ENCODE measurements at places on chromosomes 13 and 19.

DNA sequence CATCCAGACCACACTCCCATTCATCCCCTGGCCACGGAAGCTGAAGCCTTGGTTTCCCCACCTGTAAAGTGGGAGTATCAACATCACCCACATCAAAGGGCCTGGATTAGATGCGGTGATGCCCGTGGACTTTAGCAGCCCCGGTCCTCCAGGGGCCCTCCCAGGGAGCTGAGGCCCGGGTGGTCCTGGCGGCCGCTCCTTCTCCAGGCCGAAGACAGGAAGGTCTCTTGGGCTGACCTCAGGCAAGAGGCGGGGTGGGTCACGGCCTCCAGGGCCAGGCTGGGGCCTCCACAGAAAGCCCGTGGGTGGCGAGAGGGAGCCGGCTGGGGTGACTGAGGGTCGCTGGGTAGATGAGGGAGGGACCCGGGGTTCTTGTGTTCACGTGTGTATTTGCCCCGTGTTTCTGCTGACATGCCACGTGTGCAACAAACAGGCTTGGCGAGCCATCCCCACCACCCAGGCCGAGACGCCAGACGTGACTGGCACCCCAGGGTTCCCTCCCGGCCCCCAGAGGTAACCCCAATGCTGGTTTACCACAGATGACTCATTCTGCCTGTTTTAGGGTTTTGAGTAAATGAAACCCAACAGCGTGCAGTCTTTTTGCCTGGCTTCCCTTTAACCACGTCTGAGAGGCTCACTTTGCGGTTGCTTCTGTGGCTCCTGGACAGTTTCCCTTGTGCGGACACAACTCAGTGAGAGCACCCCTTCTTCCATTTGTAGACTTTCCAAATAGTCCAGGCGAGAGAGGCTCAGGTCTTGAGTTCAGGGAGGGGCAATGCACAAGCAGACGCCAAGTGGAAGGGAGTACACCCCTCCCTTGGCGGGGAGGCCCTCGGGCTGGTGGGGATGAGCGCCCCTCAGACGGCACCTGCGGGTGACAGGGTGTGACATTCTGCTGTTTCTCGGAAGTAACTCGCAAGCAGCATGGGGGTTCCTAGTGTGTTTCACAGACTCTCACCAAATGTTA lies 42.9 kb downstream of the C13orf46 start:
- DNase-seq, result peak; percentile 58

- no peak for DNase-seq
Measured at GRCh38 chr19:3350014-3350663, 16.2 kb upstream of the NFIC start.

DNA sequence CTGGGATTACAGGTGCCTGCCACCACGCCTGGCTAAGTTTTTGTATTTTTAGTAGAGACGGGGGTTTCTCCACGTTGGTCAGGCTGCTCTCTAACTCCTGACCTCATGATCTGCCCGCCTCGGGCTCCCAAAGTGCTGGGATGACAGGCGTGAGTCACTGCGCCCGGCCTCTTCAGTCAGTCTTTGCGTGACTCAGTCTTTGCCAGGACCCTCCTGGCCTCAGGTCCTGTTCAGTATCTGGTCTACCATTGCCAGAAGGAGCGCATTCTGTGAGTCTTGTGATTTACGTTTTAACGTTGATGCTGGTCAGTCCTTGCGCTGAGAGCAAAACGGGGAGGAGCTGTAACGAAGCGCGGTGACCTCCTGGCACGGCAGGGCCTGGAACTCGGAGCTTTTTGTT lies 7.6 kb upstream of the HMG20B start:
- DNase-seq, result no peak

DNA sequence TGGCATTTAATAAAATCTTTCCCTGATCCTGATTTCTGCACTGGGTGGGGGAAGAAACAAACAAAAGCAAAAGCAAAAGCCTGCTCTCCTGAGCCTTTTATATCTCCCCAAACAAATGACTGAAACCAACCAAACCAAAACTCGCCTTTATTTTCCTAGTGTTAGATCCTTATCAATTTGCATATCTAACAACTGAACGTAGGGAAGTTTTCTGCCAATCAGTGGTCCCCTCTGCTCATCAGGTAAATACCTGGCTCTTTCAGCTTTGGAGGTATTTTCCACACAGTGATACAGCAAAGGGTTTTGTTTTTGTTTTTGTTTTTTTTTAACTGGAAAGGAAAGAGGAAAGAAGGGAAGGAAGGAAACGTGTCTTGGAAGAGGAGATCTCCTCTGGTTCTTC lies 3.3 kb downstream of the AMER2 start:
- no peak for DNase-seq

- no peak for DNase-seq
Measured at GRCh38 chr19:7806876-7807275, 23.1 kb upstream of the EVI5L start.

- no peak for DNase-seq
Measured at GRCh38 chr19:57249329-57249728, 8.9 kb downstream of the ZNF805 start.
